ENCODE measurements at places on chromosomes 1 and 21.

DNA sequence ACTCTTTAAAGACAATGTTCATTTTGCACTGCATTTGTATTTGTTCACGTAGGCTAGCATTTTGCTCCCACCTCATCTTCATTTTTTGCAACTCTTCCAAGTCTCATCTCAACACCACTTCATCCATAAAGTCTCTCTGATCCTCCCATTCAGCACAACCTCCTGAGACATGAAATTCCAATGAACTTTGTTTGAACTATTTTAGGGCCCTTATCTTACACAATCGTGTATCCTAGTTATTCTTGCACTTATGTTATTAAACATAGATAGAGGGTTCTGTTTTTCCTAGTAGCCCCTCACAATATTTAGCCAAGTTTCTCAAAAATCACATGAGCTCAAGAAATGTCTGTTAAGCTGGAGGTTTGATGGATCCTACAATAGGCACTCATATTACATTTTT is 500.5 kb upstream of the ADAMTS5 start:
- DNase-seq = no peak

GRCh38 chr1:78184460-78185072 is 138.8 kb downstream of the GIPC2 start:
- no peak for DNase-seq

GRCh38 chr1:186799689-186800054 is 29.1 kb upstream of the PLA2G4A start:
- DNase-seq = no peak

- no peak for DNase-seq
Observed at GRCh38 chr1:209053587-209053986, 529.9 kb upstream of the CAMK1G start.

DNA sequence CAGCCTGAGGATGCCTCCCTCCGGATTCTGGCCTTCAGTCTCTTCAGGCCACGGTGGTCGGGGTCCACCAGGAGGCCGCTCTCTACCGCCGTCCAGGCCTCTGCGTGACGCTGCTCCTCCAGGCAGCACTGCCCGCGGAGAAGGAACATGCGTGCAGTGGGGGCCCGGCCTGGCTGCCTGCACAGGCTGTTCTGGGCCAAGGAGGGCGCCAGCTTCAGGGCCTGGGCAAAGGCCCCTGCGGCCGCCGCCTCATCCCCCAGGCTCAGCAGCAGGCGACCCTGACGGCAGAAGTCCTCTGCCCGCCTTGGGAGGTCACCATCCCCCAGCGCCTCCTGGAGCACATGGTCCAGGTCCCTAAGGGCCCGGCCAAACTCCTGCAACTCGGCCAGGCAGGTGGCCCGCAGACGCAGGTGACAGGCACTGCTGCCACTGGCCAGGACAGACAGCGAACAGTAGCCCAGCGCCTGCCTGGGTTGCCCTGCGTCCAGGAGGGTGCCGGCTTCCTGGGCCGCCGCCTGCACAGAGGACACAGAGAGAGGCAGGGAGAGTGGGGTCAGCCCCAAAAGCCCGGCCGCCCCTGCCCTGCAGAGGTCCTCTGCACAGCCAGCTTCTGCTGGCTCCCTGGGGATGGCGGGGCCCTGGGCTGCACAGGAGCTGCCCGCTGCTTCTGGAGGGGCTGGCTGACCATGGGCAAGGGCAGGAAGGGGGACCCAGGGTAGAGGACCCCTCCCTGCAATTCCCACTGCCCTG is 8.7 kb upstream of the MMEL1 start:
- DNase-seq = no peak

DNA sequence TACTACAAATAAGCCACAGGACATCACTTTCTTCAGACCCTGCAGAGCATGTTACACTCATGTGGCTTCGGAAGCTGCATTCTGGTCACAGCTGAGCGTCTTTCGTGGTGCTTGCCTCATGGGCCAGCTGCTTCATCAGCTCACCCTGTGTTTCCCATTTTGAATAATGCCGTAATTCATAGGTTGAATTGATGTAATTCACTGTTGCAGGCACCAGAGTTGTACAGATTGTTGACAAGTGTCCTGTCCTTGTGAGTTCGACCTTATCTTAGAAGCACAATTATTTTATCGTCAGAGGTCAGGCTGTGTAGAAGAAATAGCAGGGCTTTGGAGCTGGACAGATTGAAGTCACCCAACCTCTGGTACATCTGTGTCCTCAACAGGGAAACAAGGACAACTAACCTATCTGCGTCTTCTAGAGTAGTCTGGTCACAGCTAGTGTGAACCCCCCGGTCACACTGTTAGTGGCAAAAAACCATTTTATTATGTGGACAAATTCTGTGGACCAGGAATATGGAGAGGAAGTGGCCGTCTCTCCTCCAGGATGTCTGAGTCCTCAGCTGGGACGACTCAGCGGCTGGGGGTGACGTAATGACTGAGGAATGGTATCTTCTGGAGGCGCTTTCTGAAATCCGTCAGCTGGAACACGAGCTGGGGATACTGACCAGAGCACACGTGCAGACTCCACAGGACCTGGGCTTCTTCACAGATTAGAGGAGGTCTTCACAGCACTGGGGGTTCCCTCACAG is 17.8 kb downstream of the PKNOX1 start:
- no peak for DNase-seq

DNA sequence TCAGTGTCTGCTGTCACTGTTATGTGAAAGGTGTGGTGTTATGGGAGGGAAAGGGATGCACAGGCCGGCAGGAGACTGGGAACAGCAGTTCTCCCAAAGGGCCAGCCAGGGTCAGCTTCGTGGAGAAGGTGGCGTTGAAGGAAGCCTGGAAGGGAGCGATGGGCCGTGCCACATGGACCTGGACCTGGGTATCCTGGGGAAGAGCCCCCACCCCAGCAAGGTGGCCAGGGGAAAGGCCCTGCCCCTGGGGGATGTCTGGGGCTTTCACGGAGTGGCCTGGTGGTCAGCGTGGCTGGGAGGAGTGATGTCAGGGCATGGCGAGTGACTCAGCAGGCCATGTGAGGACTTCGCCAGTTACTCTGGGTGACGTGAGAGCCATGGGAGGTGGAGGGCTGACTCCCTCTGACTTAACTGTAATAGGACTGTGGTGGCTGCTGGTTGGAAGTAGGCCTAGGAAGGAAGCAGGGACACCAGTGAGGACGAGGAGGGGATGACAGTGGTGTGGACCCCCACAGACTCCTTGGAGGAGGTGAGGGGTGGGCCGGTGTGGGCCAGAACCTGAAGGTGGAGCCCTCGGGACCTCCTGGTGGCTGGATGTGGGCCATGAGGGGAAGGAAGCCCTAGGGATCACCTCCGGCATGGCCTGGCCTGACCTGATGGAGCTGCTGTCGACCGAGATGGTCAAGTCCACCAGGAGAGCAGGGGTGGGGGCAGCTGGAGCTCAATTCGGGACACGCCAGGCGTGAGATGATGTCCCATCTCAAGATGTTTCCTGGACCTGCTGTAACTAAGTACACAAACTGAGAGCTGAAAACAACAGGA is 54.5 kb downstream of the BACE2 start:
- no peak for DNase-seq

GRCh38 chr1:53740621-53741105 is 1.7 kb upstream of the GLIS1 start:
- no peak for DNase-seq

DNA sequence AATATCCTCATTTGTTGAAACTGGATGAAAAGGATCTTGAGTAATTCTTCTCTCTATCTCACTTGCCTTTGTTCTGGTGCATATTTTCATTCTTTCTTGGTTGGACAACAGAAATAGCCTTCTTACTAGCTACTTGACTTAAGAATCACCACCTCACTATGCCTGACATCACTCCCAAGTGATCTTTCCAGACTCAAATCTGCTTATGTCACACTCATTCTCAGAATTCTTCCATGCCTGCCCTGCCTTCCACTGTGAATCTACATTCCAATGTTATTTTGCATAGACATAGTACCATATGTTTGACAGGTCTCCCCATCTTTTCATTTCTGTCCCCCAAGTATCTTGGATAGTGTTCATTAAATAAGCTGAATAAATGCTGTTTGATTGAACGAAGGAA is 78.5 kb upstream of the DPYD start:
- DNase-seq = no peak

DNA sequence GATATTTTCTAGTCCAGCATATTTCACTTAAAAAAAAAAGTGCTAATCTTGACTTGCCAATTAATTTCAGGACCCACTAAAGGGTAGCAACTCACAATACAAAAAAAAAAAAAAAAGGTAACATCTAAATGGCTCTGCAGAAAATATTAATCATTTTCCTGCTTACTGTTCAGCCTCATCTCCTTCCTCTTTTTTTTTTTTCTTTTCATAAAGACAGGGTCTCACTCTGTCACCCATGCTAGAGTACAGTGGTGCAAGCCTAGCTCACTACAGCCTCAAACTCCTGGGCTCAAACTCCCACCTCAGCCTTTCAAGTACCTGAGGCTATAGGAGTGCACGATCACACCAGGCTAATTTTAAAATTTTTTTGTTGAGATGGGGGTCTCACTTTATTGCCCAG is 30.4 kb downstream of the TTC13 start:
- DNase-seq = no peak

DNA sequence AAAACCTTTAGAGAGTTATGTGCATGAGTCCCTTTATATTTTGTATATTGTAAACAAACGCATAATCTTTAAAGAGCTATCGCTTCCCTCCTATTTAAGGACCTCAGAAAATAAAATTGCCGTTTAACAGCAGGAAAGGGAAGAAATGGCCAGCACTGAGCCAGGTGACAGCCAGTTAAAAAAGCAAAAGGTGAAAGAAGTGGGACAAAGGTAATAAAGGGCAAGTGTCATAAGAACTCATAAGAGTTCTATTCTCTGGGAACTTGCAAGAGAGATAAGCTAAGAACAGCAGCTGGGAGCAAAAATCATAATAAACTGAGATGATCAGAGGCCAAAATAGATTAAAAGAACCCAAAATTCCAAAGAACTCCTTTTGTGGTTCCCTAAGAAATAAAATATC is 520.9 kb upstream of the PKN2 start:
- DNase-seq = no peak

GRCh38 chr1:190759807-190760206 is 282.1 kb upstream of the BRINP3 start:
- no peak for DNase-seq

GRCh38 chr21:22192766-22193165 is 1194.6 kb downstream of the NCAM2 start:
- DNase-seq = no peak

DNA sequence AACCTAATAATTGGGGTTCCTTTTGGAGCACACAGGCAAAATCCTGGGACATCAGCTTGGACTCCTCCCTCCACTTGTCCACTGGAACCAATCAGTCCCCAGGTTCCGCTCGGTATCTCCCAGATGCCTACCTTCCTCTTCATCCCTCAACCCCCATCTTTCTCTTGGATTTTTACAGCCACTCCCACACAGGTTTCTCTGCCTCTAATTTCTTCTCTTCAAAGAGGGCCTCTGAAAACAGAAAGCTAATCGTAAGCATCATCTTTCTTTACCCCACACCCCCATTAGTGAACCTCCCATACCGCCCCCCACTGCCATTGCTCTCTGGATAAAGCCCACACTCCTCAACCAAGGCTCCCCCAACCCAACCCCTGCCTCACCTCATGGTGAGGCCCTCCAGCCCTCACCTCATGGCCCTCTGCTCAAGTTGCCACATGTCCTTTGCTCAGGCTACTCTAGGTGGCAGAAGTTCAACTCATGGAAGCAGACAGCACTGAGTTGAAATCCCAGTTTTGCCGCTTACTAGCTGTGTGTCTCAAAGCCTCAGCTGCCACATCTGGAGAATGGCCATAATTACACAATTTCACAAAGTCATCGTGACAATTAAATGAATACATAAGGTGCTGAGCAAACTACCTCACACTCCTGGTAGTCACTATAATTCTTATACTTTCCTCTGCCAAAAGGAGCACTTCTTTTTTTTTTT is 18.1 kb upstream of the WASF2 start:
- no peak for DNase-seq

- no peak for DNase-seq
Observed at GRCh38 chr1:116279715-116280114, 93.3 kb upstream of the ATP1A1 start.

DNA sequence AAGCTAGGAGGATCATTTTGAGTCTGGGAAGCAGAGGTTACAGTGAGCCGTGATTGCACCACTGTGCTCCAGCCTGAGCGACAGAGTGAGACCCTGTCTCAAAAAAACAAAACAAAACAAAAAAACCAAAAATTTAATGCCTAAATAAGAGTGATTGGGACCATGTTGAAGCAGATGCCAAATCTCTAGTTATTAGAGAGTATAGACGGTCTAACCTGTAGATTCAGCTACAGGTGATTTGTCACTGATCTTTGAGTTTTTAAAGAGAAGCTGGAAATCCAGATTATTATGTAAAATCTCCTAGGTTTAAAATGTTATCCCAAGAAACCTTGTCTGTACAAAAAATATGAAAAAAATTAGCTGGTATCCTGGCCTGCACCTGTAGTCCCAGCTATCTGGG is 11.5 kb downstream of the HDAC1 start:
- no peak for DNase-seq

DNA sequence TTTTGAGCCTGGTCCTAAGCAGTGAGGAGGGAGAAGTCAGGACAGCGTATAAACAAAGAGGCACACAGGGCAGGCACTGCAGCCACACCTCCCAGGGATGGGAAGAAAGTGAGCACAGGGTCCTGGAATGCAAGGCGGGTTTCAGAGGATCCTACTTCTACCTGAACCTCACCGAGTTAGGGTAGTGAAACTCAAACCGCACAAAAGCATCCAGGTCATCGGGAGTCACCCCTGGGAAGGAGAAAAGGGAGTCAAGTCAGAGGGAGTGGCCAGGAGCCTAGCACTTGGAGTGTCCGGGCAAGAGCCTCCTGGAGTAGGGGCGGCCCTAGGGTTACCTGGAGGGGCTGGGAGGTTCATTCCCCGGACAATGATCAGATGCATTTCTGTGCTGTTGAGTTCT is 10.6 kb downstream of the CC2D1B start:
- DNase-seq = no peak

GRCh38 chr1:222955964-222956363 is 141.1 kb downstream of the DISP1 start:
- no peak for DNase-seq
